ENCODE measurements at places on chromosomes 7 and 10. TPM values are rescaled to one million over a fixed set of nuclear protein-coding genes. Genes with fewer than 3 reads are reported as not detected.

SUN3 gene
- polyA plus RNA-seq, result not detected

AKR1C8 gene
- polyA plus RNA-seq, result not detected

CCDC136 gene
- 4.4 TPM for polyA plus RNA-seq

DPP6 gene
- polyA plus RNA-seq, result 0.22 TPM

CCDC172 gene
- not detected for polyA plus RNA-seq

CUTC gene
- polyA plus RNA-seq, result 20.6 TPM
